ENCODE measurements at places on chromosomes 13 and 19.

GRCh38 chr19:43748205-43748594 is 6.6 kb downstream of the SMG9 start:
- DNase-seq, result no peak

- no peak for DNase-seq
Observed at GRCh38 chr13:36353001-36353400, 6.8 kb upstream of the SPART start.

DNA sequence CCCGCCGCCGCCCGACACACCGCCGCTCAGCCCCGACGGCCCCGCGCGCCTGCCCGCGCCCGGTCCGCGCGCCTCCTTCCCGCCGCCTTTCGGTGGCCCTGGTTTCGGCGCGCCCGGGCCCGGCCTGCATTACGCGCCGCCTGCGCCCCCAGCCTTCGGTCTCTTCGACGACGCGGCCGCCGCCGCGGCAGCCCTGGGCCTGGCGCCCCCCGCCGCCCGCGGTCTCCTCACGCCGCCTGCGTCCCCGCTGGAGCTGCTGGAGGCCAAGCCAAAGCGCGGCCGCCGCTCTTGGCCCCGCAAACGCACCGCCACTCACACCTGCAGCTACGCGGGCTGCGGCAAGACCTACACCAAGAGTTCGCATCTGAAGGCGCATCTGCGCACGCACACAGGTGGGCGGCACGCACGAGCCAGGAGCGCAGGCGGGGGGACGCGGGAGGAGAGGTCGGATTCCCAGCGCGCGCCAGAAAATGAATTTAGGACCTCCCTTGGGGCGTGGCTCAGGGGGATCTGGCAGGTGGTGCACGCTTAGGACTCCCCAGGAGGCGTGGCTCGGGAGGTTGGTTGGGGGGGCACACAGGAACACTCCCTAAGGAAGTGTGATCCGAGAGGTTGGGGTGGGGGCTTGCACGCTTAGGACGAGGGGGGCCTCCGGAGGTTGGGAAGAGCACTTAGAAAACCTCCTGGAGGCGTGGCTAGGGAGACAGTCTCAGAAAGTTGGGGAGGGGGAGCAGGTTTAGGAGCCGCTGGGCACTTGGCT is 1.2 kb downstream of the KLF2 start:
- DNase-seq, result no peak

- no peak for DNase-seq
Observed at GRCh38 chr19:892243-892893, 619 bp downstream of the MED16 start.

Measured in NCI-H187 (cell line).